ENCODE measurements at places on chromosomes 11 and 22.

- DNase-seq = peak; percentile 75
These were observed 3.2 kb upstream of the CCDC15 start for GRCh38 chr11:124950601-124951330.

- no peak for DNase-seq
These were observed 56.0 kb downstream of the PACS1 start for GRCh38 chr11:66126064-66126463.

DNA sequence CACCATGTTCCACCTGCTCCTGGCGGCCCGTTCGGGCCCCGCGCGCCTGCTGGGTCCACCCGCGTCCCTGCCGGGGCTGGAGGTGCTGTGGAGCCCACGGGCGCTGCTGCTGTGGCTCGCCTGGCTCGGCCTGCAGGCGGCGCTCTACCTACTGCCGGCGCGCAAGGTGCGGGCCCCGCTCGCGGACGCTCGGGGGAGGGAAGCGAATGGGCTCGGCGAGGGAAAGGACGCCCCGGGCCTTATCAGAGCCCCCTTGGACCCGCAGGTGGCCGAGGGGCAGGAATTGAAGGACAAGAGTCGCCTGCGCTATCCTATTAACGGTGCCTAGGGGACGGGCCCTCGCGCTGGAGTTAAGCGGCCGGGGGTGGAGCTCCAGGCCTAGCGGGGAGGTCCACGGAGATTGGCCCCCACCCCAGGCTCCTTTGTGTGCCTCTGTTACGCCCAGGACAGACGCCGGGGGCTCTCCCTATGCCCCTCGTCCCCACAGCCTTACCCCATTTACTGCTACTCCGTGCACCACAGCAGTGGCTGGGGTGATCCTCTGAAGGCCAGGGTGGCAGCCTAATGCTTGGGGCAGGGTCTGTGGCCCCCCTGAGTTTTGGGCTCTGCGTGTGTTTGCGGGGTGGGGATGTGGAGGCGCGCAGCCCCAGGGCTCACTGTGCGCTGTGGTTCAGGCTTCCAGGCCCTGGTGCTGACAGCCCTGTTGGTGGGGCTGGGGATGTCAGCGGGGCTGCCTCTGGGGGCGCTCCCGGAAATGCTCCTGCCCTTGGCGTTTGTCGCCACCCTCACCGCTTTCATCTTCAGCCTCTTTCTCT lies 1.1 kb downstream of the TM7SF2 start:
- peak; percentile 74 for DNase-seq

GRCh38 chr11:69142895-69143294 lies 12.8 kb upstream of the SMIM38 start:
- no peak for DNase-seq

Measured in DND-41 (cell line).